ENCODE measurements at places on chromosomes 5 and 9. TPM values are rescaled to one million over a fixed set of nuclear protein-coding genes. Genes with fewer than 3 reads are reported as not detected.

The ANKRD34B gene
- not detected for total RNA-seq

The NEURL1B gene
- total RNA-seq: 37.1 TPM

The CEMIP2 gene
- total RNA-seq: 9.3 TPM

The GARNL3 gene
- 13.1 TPM for total RNA-seq

The HMCN2 gene
- 5.7 TPM for total RNA-seq

The CTXN3 gene
- total RNA-seq: not detected

The ENHO gene
- 0.51 TPM for total RNA-seq

The PIP5K1B gene
- total RNA-seq: 60.6 TPM

The BARHL1 gene
- not detected for total RNA-seq

- no peak for DNase-seq
Observed at GRCh38 chr5:15034379-15034778, 162.8 kb upstream of the ANKH start.

- no peak for DNase-seq
Observed at GRCh38 chr9:126672634-126673284, 59.0 kb downstream of the LMX1B start.

DNA sequence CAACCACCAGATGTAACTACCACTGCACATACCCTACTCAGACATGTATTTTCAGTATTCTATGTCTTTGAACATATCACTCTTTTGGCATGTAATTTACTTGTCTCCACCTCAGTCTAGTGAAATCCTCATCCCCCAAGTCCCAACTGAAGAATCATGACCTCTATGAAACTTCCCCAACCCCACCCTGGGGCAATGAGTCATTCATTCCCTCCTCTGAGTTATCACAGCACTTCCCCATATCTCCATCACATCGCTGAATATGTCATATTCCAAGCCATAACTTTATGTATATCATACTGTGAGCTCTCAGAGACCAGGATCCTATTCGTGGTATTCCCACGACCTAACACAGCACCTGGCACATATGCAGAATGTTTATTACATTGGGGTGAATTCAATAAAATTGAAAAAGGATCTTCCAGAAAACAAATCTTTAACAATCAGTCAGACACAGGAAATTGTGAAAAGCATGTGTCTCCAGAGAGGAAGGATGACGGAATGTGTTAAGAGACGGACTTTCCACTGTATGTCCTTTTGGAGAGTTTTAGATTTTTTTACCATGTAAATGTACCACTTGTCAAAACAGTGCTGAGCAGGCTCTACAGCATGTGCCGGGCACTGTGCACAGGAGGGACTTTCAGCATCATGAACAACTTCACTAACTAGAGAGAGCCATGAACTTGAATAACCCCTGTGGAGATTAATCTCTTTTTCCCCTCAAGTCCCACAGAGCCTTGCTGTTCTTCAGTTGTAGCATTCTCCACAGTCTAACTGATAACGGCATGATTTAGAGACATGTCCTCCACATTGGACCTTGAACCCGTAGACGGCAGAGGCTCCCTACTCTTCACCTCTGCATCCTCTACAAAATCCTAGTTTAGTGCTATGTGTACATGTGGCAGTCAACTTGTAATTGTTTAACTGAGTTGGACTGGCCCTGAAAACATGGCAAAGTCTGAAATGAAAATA is 213.5 kb downstream of the GLIS3 start:
- DNase-seq: no peak

GRCh38 chr5:152288917-152289595 is 116.0 kb downstream of the NMUR2 start:
- no peak for DNase-seq

- DNase-seq: no peak
Observed at GRCh38 chr5:96657068-96657467, 5.1 kb upstream of the CAST start.

GRCh38 chr5:144195448-144195847 is 24.8 kb downstream of the KCTD16 start:
- DNase-seq: no peak

GRCh38 chr9:22722492-22722891 is 275.9 kb downstream of the DMRTA1 start:
- no peak for DNase-seq

DNA sequence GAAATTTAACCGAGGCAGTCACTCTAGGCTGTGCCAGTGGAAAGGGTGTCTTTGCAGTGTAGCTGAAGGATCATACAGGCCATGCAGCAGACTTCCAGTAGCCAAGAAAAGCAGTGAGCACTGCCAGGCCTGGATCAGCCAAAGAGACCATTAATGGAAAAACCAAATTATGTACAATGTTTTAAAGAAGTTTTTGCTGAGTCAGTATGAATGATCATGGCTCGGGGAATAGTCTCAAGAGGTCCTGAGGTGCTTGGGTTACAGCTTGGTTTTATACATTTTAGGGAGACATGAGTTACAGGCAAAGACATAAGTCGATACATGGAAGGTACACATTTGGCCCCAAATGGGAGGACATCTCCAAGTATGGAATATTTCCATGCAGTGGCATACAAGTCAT is 141.3 kb downstream of the YTHDC2 start:
- no peak for DNase-seq

GRCh38 chr5:116583862-116584222 is 9.2 kb upstream of the SEMA6A start:
- no peak for DNase-seq

DNA sequence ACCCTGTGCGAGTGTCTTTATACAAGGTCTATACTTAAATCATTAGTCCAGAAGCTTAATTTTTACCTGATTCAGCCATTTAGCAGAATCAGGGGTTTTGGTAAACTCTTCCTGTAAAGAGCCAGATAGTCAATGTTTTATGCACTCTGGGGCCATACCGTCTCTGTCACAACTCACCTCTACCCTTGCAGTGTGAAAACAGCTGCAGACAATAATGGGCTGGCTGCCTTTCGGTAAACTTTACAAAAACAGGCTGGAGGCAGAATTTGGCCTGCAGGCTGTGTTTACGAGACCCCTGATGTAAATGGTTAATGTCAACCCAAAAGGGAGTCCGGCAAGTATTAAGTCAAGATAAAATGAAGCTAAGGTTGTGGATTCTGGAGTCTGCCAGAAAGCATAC is 32.8 kb downstream of the SMARCA2 start:
- DNase-seq: no peak

- DNase-seq: no peak
Observed at GRCh38 chr5:1930501-1930879, 47.8 kb upstream of the IRX4 start.

DNA sequence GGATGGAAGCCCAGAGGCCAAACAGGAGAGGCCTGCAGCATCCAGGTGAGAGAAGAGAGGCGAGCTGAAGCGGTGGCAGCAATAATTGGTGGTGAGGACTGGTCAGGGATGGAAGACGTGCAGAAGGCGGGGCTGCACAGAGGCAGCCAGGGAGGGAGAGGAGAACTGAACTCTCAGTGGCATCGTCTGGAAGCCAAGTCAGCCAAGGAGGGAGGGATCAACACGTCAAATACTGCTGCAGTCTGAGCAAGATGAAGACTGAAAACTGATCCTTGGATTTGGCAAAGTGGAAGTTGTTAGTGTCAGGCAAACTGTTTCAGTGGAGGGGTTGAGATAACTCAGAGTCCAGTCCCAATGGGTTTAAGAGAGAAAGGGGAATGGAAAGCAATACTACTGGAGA is 145.4 kb downstream of the CDK5RAP2 start:
- DNase-seq: no peak

All from Right ventricle myocardium inferior (tissue), 1 donor.